ENCODE measurements at places on chromosomes 16 and 17.

GRCh38 chr16:69073181-69073702 lies 32.2 kb upstream of the HAS3 start:
- no peak for DNase-seq

DNA sequence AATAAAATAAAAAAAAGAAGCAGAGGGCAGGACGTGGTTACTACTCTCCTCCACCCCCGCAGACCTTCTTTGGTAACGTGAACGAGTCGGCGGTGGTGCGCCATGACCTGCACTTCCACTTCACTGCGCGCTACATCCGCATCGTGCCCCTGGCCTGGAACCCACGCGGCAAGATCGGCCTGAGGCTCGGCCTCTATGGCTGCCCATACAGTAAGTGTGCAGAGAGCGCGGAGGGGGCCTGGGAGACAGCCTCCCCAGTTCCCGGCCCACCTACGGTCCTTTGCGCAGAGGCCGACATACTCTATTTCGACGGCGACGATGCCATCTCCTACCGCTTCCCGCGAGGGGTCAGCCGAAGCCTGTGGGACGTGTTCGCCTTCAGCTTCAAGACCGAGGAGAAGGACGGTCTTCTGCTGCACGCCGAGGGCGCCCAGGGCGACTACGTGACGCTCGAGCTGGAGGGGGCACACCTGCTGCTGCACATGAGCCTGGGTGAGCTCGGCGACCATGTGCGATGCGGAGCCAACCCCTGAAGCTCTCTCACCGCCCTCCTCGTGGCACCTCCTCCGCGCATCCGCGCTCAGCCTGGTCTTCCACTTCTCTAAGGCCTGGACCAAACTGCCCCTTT lies 2.7 kb downstream of the CNTNAP1 start:
- DNase-seq = no peak

- DNase-seq = no peak
Measured at GRCh38 chr16:23920446-23920845, 84.7 kb downstream of the PRKCB start.

DNA sequence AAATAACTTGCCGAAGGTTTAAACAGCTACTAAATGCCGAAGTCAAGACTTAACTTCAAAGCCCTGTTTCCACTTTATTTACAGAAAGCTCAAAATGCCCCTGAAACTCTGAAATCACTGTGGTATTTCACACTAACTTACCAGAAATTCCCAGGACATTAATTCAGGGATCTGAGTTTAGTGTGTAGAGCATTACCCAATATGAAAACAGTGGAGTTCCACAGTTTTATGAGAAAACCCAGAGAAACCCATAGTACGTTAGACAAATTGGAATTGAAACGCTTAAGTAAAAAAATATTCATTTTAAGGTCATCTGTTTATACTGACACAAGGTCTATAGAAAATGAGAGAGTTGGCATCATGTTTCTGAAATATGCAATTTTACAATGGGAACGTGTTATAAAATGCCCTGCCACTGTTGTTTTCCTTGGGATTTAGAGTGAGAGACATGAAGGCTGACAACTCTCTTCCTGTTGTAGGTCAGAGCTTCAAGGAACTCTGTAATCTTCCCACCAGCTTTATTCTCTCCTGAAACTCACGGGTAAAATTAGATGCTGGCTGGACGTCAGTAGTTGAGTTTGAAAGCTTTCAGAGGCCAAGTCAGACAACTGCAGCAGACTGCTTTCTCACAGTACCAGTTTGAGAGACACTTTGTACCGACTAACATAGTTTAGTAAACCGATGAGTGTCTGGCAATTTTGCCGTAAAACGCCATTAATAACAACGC lies 139.4 kb upstream of the TBX2 start:
- no peak for DNase-seq

DNA sequence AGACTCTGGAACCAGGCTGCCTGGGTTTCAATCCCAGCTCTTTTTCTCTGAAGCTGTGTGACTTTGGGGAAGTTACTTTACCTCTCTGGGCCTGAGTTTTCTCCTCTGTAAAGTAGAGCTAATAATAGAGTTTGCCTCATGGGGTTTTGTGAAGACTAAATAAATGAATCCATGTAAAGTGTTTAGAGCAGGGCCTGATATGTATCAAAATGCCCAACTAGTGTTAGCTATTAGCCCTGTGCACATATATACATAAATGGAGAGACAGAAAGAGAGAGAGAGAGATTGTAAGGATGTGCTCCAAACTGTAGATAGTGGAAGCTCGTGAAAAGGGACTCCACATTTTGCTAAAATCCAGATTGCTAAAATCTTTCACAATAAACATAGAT lies 44.8 kb upstream of the HAPSTR1 start:
- DNase-seq = no peak

- DNase-seq = no peak
Measured at GRCh38 chr16:31473264-31473984, 1.5 kb downstream of the TGFB1I1 start.

- no peak for DNase-seq
Measured at GRCh38 chr16:87407511-87408112, 15.5 kb downstream of the MAP1LC3B start.

DNA sequence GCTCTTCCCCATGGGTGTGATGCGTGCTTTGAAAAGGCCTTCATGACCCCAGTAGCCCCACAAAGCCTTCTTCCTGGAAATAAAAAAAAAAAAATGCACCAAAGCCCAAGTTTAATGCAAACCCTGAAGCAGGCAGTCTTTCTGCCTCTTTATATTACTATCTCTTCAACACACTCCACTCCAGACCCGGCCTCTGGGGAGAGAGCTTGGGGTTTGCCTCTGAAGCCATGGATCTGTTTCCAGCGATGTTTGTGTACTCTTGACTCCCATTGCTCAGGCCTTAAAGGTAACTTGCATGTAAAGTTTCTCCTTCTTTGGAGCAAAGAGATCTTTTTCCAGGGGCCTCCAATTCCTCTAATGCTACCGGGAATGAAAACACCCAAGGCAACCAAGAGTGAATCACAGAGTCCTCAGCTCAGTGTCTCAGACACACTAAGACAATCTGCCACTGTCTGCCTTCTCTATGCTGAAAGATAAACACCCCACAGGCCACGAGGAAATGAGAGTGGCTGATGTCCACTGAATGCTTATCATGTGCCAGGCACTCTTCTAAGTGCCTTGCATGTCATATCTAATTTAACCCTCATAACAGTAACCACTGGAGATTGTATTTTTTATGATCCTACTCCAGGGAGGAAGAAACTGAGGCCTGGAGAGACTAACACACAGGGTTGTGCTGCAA lies 56.4 kb upstream of the AKTIP start:
- DNase-seq = no peak

DNA sequence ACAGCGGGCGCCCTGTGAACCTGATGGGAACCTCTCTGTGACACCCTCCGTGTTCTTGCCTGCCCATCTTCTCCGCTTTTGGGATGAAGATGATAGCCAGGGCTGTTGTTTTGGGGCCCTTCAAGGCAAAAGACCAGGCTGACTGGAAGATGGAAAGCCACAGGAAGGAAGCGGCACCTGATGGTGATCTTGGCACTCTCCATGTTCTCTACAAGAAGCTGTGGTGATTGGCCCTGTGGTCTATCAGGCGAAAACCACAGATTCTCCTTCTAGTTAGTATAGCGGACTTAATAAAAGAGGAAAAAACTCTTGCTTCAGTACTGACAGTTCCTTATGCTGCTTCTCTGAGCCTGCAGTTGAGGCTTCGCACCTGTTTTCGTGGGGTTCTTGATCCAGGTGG lies 10.5 kb downstream of the CDK5RAP3 start:
- no peak for DNase-seq

DNA sequence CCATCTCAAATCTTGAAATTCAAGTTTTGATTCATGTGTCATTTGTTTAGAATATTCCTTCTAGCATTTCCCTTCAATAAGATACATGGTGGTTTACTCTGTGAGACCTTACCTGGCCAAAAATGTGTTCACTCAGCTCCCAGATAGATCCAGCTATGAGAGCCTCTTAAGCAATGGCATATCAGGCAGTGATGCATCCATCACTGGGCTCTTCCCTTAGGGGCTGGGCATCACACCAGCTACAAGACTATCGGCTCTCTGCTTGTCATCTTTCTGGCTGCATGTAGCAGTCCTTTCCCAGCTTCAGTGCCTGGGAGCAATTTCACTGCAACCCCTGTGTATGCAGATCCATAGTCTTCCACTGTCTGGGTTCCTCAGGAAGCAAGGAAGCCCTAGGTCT lies 40.6 kb downstream of the GOSR1 start:
- DNase-seq = no peak

- DNase-seq = no peak
Measured at GRCh38 chr16:2270070-2270462, 2.1 kb upstream of the RNPS1 start.

DNA sequence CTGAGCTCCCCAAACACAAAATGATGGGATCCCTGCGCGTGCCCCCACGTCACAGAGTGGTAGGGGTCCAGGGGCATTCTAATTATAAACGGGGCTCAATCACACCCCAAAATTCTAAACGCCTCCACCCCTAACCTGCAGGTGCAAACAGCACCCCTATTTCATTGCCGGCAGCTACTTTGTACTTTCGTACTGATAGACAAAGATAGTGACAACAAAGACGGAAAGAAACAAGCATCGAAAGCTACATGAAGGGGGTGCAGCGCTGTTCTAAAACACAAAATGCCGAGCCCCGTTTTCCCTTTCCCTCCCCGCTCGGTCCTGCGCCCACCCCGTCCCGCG lies 13.9 kb downstream of the MIS12 start:
- no peak for DNase-seq

DNA sequence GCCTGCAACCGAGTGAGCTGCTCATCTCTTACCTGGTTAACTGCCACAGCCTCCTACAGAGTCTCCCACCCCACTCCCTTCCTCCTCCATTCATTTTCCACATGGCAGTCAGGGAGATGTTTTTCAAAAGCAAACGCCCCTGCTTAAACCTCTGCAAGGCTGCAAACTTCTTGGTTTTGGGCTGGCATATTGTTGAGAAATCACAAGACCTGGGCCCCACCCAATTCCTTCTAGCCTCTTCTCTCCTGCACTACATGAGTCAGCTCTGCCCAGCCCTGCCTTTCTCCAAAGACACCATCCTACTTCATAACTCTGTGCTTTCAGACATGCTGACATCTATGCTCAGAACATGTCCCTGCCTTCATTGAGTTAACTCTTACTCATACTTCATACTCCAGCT lies 136.1 kb downstream of the SPACA3 start:
- no peak for DNase-seq

GRCh38 chr17:58615768-58616659 lies 75.8 kb downstream of the TEX14 start:
- no peak for DNase-seq

- no peak for DNase-seq
Measured at GRCh38 chr16:55444754-55445485, 34.1 kb upstream of the MMP2 start.

DNA sequence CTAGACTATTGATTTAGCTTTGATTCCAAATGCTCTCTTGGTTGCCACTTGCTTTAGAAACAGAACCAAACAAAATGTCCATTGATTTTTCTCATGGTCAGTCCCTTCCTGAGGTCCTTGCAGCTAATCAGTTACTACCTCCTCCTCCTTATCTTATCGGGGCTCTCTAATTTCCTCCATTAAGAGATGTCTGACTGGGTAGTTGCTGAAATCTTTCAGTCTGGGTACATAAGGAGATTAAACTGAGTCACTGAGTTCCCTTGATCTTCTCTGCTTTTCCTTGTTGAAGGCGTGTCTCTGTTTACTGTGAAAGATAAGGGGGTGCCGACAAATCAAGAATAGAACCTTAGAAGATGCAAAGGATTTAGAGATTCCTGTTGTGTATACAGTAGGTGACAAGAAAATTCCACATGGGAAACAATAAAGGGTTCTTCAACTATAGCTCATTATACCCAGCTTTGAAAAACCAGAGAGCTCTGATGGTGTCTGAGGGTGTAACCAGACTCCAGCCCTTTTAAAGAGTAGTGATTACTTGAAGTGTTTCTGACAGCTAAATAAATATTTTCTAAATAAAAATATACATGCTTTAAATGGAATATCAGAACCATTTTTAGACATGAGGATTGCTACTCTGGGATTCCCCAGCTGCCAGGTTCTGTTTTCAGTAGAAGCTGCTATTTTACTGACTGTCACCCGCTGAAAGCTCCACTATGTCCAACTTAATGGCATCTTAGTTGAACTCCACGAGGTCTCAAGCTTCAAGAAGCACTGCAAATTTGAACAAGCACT lies 791.3 kb upstream of the SOX9 start:
- no peak for DNase-seq

DNA sequence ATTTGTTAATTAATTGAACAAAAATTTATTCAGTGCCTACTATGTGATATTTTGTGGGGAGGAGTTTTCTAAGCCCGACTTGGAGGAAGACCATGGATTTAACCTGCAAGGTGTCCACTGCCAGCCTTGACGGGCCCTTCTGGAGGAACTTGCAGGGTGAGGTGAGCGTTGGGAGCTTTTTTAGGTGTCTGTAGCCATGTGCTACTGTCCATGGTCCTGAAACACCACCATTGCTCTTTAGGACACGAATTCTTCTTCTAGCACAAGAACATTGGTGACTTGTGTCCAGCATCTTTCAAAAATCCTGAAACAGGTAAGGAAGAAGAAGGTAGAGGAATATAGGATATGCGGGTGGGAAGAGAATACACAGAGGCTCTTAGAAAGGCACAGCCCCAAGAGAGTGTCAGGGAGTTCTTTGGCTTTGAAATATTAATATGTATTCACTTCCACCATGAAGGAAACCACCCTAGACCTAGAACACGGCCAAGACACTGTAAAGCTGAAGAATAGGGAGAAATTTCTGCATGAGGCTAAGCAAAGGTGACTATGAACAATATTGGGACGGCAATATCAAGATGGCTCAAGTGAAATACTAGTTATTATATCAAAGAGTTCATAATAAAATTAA lies 27.9 kb upstream of the OR4D1 start:
- no peak for DNase-seq

DNA sequence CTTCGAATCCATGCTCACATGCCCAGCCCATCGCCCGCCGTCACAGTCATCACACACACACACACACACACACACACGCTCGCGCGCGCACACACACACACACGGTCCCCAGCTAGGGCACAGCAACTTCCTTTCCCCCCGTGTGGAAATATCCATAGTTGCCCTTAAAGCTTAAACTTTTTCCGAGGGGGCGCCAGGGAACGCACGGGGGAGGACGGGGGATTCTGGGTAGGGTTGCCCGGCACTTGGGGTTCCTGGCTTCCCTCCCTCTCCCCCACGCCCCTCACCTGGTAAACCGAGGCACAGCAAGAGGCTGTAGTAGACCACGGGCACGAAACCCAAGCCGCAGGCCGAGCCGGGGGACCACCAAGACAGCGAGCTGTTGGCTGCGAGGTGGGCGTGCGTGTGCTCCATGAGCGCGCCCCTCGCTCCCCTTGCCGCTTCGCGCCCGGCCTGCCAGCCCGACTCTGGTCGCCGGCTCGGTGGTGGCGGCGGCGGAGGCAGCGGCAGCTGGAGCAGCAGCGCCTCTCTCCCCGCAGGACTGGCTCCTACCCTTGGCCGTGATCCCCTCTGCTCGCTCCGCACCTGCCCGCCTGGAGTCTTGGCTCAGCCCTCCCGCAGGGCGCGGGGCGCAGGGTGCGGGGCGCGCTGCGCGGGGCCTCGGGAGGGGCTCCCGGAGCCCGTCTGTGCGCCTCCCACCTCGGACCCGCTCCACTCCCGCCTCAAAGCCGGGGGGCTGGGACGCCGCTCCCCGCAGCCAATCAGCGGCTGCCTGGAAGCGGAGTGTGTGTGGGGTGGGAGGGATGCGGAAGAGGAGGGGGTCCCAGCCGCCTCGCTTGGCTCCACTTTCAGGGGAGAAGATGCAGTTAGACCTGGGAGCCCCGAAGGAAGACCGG lies at the start of gene GPR139:
TSS of gene GPR139 (minus strand) at position 688 of the 896 bp plus-strand sequence. CDS start at position 414, 274 bp downstream.
- DNase-seq = no peak

- no peak for DNase-seq
Measured at GRCh38 chr17:16442594-16443510, 27.5 kb downstream of the TRPV2 start.

Data from activated CD4-positive, CD25-positive, alpha-beta regulatory T cell treated with anti-CD3 and anti-CD28 coated beads, Interleukin-2, amount 50 U/mL, for 16 hours (primary cell).